ENCODE measurements at places on chromosomes 2 and 18.

DNA sequence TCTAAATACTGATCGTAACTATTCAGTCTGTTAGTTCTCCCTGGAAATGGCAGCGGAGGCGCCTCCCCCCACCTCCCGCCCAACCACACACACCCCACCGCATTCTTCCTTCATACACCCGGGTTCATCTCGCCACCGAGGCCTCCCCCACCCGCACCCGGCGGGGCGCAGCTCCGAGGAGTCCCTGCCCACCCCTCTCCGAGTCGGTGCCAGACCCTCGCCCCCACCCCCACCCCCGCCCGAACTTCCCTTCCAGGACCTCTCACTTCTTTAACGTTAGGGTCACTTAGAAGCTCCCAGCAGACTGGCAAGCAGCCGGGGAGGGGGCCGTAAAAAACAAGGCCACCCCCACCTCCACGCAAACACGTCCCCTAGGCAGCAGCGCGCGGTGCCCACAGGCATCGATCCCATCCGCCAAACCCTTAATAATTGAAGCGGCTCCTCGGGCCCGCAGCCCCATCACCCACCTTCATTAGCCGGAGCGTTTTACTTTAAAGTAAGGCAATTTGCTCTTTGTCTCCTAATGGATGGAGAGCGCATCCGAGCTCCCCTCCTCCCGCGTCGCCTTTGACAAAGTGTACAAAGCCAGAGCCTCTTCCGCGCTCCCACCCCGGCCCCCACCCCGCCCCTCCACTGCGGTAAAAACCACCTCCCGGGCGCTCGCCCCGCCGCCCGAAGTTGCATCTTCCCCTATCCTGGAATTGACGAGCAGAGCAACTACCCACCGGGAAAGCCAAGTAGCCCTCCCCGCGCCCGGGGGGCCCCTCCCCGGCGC is 624 bp downstream of the ZNF516 start:
- DNase-seq, result no peak

DNA sequence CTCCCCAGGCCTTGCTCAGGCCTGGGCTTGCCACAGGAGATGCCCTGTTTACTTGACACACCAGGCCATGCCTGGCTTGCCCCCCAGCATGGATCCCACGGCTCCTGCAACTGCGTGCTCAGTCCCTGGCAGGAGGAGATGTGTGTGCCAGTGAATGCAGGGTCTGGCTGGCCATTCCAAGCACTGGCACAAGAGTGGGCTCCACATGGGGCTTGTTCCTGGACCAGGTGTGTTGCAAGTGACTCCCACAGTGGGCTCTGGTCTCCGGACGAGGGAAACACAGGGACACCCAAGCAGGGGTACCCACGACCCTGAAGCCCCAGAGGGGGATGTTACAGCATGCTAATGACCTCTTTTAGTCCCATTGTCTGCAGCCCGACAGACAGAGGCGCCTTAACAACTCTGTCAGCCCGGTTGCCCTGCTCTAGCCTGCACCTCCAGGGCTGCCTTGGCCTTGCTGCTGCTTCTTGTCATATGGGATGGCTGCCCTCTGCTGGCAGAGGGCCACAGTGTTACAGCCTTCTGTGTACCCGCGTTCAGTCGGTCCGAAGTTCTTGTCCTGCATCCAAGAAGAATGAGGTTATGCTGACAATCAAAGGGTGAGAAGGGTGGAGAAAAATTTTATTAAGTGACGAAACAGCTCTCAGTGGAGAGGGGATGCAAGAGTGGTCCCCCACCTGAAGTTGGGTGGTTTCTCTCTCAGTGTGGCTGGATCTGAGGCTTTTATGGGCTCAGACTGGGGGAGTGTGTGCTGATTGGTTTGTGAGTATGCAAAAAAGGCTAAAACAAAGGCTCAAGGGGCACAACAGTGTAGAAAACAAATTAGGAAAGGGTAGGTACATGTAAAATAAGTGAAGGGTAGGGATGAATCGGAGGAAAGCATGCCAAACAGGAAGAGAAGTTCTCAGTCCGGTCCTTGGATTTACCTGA is 180.4 kb downstream of the MBD5 start:
- DNase-seq, result peak; percentile 51

DNA sequence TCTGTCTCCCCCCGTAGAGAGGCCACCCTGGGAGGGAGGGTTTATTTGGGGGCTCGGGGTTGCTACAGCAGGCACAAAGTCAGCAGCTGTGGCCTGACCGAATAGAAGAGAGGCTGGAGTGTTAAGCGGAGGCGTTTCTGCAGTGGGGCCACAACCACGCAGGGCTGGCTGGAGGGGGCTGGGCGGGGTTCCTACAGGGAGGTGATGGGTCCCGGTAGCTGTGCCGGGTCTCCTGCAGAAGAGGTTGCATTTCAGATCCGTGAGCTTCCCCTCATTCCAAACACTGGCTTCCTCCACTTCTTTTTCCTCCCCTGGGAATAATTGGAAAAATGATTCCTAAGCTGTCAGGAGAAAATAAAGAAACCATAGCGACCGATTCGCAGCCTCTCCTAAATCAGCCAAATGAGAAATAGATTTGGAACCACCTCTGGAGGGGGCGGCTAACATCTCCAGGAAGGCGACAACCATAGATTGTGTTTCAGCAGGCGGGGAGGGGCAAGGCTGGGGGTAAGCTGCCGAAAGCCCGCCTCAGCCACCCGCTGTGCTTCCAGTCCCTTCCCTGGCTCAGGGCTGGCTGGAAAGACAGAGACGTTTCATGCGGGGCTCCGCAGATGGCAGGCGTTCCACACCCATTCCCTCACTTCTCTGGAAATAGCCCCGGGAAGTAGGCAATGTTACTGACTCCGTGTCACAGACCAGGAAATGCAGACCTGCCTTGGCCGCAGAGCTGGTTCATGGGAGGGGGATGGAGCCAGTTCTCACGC is 85.6 kb upstream of the TAF1B start:
- no peak for DNase-seq

- peak; percentile 81 for DNase-seq
These were observed 75.3 kb upstream of the RIOK3 start for GRCh38 chr18:23377669-23378301.

DNA sequence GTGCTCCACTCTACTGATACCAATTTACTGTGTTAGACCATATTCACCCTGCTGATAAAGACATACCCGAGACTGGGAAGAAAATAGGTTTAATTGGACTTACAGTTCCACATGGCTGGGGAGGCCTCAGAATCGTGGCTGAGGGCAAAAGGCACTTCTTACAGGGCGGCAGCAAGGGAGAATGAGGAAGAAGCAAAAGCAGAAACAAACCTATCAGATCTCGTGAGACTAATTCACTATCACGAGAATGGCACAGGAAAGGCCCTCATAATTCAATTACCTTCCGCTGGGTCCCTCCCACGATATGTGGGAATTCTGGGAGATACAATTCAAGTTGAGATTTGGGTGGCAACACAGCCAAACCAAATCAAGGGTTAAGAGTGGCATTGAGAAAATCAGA is 65.2 kb downstream of the LDLRAD4 start:
- DNase-seq, result no peak

- DNase-seq, result peak; percentile 26
These were observed 16.4 kb downstream of the MAP3K19 start for GRCh38 chr2:135030826-135031225.

- DNase-seq, result no peak
These were observed 86.0 kb upstream of the MAPK4 start for GRCh38 chr18:50473881-50474280.

- DNase-seq, result no peak
These were observed 6.6 kb downstream of the HOXD3 start for GRCh38 chr2:176163672-176164056.

DNA sequence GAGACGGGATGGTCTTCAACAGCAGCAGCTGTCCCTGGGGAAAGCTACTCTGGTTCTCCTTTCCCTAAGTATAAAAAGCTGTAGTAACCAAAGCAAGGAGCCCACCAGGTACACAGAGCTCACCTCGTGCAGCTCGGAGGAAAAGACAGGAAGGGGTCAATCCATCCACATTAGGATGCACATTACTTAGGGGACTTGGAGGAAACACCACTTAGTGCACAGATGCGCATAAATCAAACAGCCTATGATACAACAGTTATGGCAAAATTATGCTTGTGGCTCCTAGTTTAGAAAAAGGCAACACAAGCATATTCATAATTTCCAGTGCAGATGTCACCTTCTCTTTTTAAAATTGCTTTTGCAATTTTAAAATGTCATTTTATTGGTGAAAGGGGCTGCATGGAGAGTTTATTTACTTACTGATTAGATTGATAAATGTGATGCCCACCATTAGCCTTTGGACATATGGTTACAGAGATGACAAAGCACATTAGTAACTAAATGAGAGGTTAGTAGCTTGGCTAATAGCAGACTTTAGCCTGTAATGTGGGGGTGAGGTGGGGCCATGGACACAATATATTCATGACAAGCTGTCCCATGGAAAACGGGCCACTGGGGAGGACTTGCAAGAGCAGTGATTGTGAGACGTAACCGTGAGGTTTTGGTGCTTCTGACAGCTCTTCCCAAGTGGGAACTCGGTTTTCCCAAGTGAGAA is 199.8 kb downstream of the MYT1L start:
- DNase-seq, result no peak

DNA sequence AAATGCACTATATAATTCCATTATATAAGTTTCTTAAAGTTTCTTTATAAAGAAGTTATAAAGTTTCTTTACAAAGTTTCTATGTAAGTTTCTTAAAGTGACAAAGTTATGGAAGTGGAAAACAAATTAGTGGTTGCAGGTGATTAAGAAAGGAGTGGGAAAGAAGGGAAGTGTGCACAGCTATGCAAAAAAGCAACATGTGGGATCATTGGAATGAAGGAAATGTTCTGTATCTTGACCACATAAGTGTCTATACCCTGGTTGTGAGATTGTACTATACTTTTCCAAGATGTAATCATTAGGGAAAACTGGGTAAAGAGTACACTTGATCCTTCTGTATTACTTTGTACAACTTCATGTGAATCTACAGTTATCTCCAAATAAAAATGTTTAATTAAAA is 1541.1 kb downstream of the LRP1B start:
- DNase-seq, result no peak

DNA sequence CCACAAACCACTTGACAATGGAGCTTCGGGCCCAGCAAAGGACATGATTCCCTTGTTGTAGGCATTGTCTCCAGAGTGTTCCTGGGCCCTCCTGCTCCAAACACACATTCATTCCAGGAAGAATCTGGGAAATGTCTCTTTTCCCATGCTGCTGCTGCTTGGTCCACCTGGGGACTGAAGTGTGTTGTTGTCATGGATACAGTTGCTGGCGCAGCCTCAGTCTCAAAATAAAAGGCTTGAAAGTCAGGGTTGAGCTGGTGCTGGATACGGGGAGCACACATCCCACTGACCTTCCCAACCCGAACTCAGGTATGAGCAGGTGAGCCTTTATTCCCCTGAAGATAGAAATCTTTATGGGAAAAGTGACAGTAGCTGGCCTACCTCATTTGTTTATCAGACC is 30.6 kb upstream of the SPP2 start:
- DNase-seq, result no peak

GRCh38 chr2:232779934-232780333 is 3.6 kb upstream of the KCNJ13 start:
- no peak for DNase-seq

DNA sequence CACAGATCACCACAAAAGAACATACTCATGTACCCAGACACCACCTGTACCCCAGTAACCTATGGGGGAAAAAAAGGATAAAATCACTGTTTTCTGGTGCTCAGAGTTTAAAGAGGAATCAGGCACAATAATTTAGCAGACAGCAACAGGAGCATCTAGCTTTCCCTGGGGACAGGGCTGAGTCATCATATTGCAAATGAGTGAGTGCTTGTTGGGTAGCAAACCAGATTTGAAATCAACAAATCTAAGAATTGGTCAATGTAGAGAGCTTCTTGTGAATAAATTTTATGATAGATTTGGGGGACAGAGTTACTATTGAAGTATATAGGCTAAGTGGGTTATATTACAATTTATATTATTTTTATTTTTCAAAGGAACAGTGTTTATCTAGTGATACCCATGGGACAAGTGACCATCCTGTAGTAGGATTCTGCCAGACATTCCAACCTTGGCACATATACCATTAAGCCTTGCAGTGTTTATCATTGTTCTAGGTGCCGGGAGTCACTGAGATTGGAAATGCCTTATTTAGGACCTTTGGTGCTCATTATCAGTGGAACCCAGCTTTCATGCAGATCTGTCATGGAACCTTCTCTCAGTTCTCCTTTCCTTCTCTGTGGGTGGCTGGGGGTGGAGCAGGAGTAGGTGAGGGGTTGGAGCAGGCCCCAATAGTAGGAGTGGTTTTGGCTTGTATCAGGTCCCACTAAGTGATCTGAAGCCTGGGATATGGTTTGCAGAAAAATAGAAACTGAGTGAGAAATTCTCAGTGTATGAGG is 117.2 kb downstream of the CERS6 start:
- DNase-seq, result no peak

- no peak for DNase-seq
These were observed 140.5 kb upstream of the WDSUB1 start for GRCh38 chr2:159427048-159427447.

- DNase-seq, result no peak
These were observed 54.2 kb downstream of the ZCCHC2 start for GRCh38 chr18:62576845-62577512.

DNA sequence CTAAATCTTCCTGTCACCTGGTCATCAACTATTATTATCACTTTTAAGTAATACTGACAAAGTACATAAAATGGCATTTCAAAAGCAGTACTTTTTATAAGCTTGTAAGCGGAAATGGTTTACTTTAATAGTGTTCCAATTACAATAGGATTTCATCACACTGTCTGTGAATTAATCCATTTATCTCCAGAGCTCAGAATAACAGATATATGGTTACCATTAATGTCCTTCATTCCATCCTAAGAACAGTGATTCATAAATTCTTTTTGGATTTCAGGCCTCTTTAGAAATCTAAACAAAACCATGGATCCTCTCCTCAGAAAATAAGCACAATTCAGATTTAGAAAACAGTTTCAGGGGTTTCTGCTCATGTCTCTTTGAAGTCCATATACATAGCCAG is 68.4 kb downstream of the PID1 start:
- DNase-seq, result no peak

DNA sequence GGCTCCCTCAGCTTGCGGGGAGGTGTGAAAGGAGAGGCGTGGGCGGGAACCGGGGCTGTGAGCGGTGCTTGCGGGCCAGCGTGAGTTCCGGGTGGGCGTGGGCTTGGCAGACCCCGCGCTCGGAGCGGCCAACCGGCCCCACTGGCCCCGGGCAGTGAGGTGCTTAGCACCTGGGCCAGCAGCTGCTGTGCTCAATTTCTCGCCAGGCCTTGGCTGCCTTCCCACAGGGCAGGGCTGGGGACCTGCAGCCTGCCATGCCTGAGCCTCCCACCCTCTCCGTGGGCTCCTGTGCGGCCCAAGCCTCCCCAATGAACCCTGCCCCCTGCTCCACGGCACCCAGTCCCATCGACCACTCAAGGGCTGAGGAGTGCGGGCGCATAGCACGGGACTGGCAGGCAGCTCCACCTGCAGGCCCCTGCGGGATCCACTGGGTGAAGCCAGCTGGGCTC is 48.2 kb downstream of the RNF138 start:
- no peak for DNase-seq

DNA sequence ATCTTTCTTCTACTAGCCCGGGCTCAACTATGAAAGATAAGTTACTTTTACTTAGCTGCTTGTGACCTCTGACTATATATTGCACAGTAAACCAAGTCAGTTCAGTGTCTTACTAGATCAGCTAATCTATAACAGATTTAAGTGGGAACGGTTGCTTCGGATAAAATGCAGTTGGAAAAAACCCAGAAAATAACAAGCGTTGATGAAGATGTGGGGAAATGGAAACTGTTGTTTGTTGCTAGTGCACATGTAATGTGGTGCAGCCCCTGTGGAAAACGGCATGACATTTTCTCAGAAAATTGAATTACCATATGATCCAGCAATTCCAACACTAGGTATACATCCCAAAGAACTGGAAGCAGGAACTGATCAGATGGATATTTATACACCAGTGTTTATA is 248.5 kb downstream of the PRKCE start:
- DNase-seq, result no peak

All from HT1080 (cell line).